ENCODE measurements at places on chromosomes 6 and 20.

DNA sequence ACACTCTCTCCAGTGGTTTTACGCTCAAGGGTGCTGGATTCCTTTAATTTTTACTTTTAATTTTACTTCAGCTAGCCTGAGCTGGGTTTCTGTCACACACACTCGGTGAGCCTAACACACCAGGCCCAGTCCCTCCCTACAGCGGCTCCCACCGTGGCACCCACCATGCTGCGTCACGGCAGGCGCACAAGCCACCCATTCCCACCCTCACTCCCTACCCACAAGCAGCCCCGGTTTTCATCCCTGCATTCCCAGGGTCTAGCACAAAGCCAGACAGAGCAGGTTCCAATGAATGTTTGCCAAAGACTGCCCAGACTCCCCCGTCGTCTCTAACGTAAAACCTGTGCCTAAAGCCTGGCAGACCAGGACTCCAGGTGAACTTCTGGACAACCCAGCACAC lies 50.3 kb downstream of the MYH7B start:
- no peak for DNase-seq

DNA sequence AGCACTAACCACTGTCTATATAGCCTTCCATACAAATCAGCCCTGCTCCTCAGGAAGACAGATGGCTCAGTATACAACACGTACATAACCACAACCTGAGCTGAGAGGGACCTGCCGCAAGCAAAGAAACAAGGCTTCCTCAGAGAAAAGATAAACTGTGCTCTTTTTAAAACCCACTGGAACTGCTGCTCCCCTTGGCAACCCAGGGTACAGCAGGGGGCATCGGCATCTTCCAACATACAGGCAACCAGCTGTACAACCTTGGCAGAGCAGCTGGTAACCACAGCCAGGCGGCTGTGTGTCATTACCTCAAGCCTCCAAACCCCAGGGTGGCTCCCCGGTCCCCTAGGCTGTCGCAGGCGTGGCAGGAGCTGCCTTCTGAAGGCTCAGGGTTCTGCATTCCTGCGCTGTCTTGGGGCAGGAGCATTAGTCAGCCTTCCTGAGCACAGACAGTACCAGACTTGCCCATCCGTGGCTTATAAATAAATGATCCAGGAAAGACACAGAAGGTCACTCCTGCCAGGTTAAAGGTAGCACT lies 249.5 kb downstream of the ADGRG6 start:
- no peak for DNase-seq

DNA sequence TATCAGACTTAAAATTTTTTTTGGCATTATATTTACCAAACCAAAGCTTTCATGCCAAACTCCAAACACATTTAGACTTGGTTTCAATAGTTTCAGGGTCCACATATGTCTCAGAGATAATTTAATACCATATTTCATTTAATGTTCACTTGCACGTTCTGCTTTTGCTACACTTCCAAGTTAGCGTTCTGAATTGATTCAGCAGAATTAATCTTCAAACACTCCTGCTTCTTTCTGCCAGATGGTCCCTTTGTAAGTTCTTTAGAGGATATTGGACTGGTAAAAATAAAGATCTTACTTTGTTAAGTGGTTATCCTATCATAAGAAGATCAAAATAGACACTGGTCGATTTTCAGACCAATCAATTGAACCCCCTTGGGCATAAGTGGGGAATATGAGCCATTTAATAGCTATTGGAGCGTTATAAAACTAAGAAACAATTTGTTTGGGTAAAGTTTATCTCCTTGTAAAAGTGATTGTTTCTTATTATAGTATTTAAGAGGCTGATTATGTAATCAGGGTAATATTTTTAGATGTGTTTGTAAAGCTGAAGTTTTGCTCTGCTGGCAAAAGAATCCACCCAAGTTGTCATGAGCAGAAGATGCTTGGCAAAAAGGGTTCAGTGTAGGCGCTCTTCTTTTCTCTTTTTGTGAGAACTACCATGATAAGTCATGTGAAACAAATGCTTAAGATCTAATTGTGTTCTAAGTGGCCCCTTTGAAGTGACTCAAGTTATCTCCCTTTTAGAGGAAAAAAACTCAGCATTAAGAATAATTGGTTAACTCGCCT lies 92.2 kb downstream of the MCHR2 start:
- DNase-seq, result no peak

GRCh38 chr6:140744659-140745320 lies 1370.3 kb upstream of the CITED2 start:
- DNase-seq, result no peak

- DNase-seq, result peak; percentile 33
Observed at GRCh38 chr6:12637960-12638641, 78.5 kb upstream of the PHACTR1 start.

- no peak for DNase-seq
Observed at GRCh38 chr6:33289784-33290315, 449 bp downstream of the PFDN6 start.

- DNase-seq, result no peak
Observed at GRCh38 chr6:92757925-92758324, 661.4 kb downstream of the EPHA7 start.

- no peak for DNase-seq
Observed at GRCh38 chr6:160111806-160112205, 9.8 kb upstream of the SLC22A1 start.

GRCh38 chr6:108406943-108407342 lies 112.1 kb downstream of the AFG1L start:
- DNase-seq, result no peak

DNA sequence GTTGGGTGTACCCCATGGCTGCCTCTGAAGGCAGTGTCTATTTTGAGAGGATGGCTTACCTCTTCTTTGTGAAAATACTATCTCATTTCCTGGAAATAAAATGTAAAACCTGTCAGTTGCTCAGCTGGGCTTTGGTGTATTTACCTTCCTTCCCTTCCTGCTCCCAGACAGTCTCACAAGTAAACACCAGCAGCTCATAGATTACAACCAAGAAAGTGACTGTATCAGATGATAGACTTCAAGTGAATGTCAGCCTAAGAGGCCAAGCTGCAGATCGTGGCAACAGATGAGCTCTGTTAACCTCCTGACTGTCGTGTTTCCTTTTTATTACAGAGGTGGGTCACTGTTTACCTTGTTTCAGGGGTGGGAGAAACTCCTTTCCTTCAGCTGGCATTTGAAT lies 37.3 kb downstream of the RNF8 start:
- DNase-seq, result no peak

DNA sequence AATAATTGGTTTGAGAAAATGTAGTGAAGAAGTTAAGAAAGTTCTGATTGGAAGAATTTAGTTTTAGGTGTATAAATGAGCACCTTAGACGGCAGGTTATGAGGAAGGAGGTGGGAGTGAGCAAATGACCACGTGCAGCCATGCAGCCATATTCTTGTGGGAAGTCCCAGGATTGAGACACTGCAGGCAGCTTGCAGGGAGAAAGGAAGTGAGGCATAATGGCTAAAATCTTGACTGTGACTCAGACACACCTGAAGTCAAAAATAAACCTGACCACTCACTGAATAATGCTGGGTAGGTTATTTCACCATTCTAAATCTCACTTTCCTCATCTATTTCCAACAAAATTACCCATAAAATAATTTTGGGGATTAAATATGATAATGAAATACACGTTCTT lies 16.6 kb downstream of the DSE start:
- no peak for DNase-seq

- DNase-seq, result no peak
Observed at GRCh38 chr6:140620496-140620895, 1246.0 kb upstream of the CITED2 start.

GRCh38 chr6:54981647-54982046 lies 135.1 kb downstream of the FAM83B start:
- DNase-seq, result no peak

- no peak for DNase-seq
Observed at GRCh38 chr6:80403365-80403764, 296.9 kb downstream of the BCKDHB start.

DNA sequence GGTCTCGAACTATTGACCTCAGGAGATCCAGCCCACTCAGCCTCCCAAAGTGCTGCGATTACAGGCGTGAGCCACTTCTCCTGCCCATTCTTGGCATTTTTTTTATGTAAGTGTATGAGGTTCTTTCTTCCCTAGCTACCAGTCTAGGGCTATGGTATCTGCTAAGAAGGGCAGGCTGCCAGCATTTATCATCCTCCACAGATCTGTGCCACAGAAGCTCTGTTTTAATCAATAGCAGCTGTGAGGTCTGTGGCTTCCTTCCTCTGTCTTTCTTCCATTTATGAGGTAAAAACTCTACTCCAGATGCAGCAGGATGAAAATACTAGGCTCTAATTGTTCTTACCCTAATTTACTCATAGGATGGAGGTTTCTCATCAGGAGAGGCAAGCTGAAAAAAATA lies 1382.4 kb upstream of the ADGRB3 start:
- DNase-seq, result no peak

- DNase-seq, result no peak
Observed at GRCh38 chr20:63500151-63500901, 1.4 kb upstream of the EEF1A2 start.

DNA sequence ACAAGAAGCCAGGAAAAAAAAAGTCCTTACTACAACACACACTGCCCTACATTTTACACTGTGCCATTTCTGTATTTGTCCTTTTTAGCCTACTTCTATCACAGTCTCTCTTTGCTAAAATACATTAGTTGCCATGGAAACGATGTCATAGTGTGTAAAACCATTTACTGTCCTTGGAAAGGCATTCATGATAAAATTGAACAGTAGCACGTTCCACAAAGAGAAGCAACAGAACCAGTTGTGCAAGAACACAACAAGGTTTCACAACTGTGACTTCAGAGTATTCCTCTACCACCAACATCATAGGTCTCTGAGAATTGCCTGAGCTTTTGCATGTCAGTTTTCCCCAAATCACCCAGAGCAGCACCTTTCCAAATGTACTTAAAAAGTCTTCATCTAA lies 20.5 kb downstream of the FYN start:
- DNase-seq, result no peak

DNA sequence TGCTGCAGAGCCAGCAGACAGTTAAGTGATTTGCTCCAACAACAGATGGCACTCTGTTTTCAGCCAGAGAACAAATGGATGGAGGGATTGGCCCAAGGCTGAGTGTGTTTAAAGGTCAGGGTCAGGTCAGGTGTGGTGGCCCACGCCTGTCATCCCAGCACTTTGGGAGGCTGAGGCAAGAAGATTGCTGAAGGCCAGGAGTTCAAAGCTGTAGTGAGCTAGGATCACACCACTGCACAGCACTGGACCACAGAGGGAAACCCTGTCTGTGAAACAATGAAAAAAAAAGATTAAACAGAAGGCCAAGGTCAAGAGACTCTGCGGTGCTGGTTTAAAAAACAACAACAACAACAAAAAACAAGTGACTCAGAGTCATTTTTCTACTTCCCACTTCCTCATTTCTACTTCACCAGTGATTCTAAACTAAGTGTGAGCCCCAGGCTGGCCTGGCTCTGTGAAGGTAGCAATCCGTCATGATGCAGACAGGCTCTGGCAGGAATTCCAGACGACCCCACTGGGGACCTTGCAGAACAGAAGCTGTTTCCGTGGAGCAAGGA lies 42.5 kb upstream of the ARMC2 start:
- DNase-seq, result no peak

DNA sequence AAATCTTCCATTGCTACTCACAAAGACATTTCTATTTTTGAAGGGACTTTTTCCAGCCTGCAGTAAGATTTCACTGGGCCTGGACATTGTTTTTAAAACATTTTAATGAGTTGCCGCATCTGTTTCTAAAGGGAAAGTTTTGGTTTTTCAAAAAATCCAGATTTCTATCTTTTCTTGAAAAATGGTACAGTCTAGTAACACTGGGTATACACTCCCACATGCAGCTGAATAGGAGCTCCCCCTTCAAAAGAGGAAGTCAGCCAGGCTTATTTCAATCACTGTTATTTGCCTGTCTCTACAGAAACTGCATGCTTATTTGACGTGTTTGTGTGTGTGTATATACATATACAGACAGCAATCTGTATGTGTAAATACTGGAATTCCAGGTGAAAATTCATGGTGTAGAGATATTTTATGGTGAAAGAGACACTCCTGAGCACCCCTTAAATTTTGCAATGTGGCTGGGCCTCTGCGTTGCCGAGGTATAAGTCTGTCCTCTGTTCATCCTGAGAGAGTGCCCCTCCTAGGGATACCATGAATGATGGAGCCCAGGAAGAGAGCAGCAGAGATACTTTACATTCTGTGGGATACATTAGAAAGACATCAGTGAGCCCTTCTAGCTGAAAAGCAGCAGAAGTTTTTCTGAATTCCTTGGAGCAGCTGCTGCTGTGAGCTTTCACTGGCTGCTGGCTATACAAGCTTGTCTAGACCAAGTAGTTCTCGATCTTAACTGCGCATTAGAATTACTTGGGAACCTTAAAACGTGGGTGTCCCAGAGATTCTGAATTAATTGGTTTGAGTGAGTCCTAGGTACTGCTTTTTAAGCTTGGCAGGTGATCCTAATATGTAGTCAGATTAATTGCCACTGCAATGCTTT lies 12.0 kb upstream of the ABRACL start:
- no peak for DNase-seq

- DNase-seq, result no peak
Observed at GRCh38 chr6:33996120-33996475, 149.8 kb downstream of the GRM4 start.

GRCh38 chr20:34517114-34517505 lies 888 bp downstream of the DYNLRB1 start:
- DNase-seq, result no peak

- peak; percentile 45 for DNase-seq
Observed at GRCh38 chr6:136550045-136550329, 235 bp downstream of the MAP7 start.

GRCh38 chr6:129340983-129341382 lies 369.0 kb downstream of the ARHGAP18 start:
- DNase-seq, result no peak

DNA sequence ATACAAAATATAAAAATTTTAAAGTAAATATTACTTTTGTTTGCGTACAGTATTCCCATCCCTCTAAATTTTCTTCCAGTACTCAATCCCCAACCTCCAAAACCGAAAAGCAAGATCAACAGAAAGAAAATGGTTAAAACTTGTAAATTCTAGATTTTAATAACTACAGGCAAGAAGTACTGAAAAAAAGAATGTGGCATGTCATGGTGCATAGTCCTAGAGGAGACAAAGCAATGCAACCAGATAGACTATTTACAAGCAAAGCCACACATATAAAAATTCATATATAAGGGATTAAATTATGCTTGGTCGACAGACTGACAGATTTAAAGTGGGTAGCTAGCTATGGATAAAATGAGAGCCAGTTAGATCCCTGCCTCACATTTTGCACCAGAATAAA lies 56.5 kb upstream of the HFE start:
- DNase-seq, result no peak

- no peak for DNase-seq
Observed at GRCh38 chr20:40963505-40963845, 65.1 kb upstream of the TOP1 start.

- DNase-seq, result no peak
Observed at GRCh38 chr20:11195169-11195568, 521.4 kb upstream of the JAG1 start.

DNA sequence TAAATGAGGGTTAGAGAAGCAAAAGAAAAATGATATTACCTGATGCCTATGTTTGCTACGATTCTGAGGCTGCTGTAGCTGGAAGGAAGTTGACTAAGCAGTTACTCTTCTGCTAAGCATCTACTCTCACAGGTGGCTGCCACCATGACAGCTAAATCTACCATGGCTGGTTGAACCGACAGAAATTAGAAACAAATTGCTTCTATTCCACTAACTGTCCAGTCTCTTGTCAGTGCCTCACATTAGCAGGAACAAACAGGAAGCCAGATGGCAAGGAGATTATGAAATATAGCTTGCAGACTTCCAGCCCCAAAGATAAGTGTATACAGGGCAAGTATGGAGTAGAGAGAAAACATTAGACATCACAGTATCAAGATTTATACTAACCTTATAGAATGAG lies 59.4 kb upstream of the TMEM200A start:
- no peak for DNase-seq
